ENCODE measurements at places on chromosomes 6 and 20. TPM values are rescaled to one million over a fixed set of nuclear protein-coding genes. Genes with fewer than 3 reads are reported as not detected.

DNA sequence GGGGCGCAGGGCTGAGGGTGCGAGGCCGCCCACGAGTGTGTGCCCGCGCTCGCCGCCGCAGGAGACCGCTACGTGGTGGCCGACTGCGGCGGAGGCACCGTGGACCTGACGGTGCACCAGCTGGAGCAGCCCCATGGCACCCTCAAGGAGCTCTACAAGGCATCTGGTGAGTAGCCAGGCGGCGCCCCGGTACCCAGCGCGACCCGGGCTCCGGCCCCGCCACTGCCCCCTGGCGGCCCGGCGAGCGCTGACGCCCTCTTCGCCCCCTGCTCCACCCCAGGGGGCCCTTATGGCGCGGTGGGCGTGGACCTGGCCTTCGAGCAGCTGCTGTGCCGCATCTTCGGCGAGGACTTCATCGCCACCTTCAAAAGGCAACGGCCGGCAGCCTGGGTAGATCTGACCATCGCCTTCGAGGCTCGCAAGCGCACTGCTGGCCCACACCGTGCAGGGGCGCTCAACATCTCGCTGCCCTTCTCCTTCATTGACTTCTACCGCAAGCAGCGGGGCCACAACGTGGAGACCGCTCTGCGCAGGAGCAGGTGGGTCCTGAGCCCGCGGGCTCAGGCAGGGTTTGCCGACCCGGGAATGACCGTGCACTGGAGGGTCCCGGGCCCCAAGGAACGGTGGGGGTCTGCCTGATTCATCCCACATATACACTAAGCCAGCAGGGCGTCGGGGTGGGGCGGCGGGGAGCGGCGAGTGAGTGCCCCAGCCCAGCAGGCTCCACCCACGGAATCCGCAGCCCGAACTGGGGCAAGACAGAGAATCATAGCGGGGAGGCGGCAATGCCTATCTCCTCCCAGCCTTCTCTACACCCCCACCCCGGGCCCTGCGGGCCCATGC lies 17.4 kb downstream of the HSPA12B start:
- H3K36me3 ChIP-seq = no peaks in the 10 kb centered on the region
- no peak for DNase-seq
- peak overlapping the region; percentile 61 for H3K4me3 ChIP-seq
- H3K4me1 ChIP-seq = peaks cover 3% of the 10 kb centered on the region

DNA sequence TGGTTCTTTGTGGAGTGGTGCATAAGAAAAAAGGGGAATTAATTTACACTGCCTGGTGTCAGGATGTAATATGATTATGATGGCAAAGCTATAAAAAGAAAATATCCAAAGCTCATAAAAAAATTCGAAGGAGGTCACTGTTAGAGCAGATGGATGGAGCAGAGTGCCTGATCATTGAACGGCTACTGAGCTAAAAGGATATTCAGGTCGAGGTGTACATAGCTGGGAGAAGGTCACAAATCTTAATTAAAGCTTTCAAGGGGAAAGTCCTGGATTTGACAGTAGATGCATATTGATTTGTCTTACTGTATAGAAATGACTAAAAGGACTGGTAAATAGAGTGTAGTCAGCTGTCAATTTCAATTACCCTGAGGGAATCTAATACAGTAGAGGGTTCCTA lies 84.4 kb downstream of the PKIB start:
- H3K36me3 ChIP-seq = peaks cover 9% of the 10 kb centered on the region
- DNase-seq = no peak
- no peaks in the 10 kb centered on the region for H3K27me3 ChIP-seq

DNA sequence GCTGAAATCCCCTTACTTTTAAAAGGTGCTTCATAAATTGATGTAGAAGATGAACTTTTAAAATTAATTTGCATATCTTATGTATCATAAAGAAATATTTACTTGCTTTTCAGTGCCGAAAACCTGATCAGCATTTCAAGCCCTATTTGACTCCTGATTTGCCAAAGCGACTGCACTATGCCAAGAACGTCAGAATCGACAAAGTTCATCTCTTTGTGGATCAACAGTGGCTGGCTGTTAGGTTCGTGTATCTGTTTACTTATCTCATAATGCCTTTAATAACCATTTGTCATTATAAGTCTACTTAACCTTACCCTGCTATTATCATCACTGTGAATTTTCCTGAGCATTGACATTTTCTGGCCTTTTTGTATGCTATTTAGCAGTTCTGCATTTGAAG lies 7.8 kb downstream of the OR2A4 start:
- H3K27me3 ChIP-seq = no peaks in the 10 kb centered on the region
- no peaks in the 10 kb centered on the region for H3K4me1 ChIP-seq
- no peak overlapping the region for H3K27ac ChIP-seq
- H3K36me3 ChIP-seq = no peaks in the 10 kb centered on the region

Gene CLPSL1
- not detected for total RNA-seq

DNA sequence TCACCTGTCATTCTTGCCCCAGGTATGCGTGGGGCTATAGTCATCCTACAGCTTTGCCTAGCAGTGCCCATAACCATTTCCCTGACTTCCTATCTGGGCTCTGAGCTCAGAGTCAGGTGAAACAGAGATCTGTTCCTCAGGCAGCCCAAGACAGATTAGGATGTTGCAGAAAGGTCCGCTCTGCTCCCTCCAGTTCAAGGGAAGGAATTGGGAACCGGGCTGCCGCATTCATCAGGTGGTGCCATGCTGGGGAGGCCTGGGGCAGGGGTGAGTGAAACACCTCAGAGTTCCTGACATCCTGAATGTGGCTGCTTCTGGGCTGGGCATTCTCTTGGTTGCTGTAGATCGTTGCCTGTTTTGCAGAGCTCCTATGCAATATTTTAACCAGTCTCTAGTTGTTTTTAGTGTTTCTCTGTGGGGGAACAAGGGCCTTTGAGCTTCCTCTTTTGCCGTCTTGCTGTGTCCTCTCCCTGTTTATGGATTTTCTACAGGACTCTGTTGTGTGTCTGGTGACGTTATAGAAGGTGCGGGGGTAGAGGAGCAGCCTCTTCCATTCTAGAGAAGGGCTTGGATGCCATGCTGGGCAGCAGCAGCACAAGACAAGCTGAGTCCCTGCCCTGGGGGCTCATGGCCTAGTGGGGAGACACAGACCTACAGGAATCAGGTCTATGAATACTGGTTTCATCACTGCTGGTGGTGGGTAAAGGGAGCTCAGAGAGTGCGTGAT lies 9.2 kb downstream of the ENTPD6 start:
- DNase-seq = peak; percentile 34
- H3K4me1 ChIP-seq = peaks cover 20% of the 10 kb centered on the region
- H3K4me3 ChIP-seq = no peak overlapping the region
- no peaks in the 10 kb centered on the region for H3K27me3 ChIP-seq
- H3K27ac ChIP-seq = no peak overlapping the region

GRCh38 chr6:158068893-158069799 lies 87.5 kb downstream of the SYNJ2 start:
- peaks cover 18% of the 10 kb centered on the region for H3K4me1 ChIP-seq
- no peaks in the 10 kb centered on the region for H3K27me3 ChIP-seq
- peak overlapping the region; percentile 35 for H3K4me3 ChIP-seq
- peak overlapping the region; percentile 26 for H3K27ac ChIP-seq
- peaks cover 11% of the 10 kb centered on the region for H3K36me3 ChIP-seq

- H3K4me3 ChIP-seq = no peak overlapping the region
- peaks cover 9% of the 10 kb centered on the region for H3K36me3 ChIP-seq
- H3K27ac ChIP-seq = no peak overlapping the region
- peaks cover 5% of the 10 kb centered on the region for H3K4me1 ChIP-seq
Measured at GRCh38 chr6:318243-318890, 26.1 kb downstream of the DUSP22 start.

Gene UBD
- 24.6 TPM for total RNA-seq

Gene ABHD16B
- not detected for total RNA-seq

Gene ADA
- 7.5 TPM for total RNA-seq

Gene GJA1
- 190 TPM for total RNA-seq

Gene ID4
- total RNA-seq = 90.9 TPM

DNA sequence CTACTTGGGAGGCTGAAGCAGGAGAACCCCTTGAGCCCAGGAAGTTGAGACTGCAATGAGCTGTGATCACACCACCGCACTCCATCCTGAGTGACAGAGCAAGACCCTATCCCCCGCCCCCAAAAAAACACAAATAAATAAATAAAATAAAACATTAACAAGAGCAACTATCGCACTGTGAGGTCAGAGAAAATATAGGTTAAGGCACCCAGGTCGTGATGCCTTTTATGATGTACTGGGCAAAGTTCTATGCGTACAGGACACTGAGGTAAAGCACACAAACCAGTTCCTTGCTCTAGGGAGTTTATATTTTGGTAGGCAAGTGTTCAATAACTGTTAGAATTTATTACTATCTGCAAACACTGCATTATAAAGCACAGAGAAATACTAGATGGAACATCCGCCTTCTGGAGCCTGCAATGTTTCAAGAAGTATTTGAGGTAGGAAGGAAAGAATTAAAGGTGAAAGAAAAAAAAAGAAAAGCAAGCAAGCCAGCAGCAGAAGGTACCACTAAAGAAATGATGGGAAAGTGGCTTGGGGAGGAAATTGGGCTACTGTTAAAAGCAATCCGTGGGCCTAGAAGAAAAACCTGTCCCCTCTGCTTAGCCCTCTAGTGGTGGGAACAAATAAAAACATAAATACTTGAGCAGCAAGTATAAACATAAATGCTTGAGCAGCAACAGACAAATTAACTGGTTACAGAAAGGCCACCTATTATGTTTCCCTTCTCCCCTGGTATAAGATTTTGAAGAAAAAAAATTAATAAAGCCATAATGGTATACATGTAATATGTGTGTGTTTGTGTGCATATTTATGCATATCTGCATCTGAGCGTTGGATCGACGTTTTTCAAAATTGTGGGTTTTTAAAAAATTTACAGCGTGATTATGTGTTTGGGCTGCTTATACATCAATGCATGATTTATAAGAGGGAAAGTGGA lies 128.0 kb downstream of the PHACTR1 start:
- no peak overlapping the region for H3K4me3 ChIP-seq
- no peak overlapping the region for H3K27ac ChIP-seq
- no peak for DNase-seq
- no peaks in the 10 kb centered on the region for H3K27me3 ChIP-seq
- peaks cover 19% of the 10 kb centered on the region for H3K4me1 ChIP-seq

GRCh38 chr6:4370066-4370465 lies 234.7 kb upstream of the ECI2 start:
- no peak overlapping the region for H3K4me3 ChIP-seq
- DNase-seq = no peak
- peaks cover 3% of the 10 kb centered on the region for H3K27me3 ChIP-seq
- H3K27ac ChIP-seq = no peak overlapping the region
- peaks cover 15% of the 10 kb centered on the region for H3K4me1 ChIP-seq

DNA sequence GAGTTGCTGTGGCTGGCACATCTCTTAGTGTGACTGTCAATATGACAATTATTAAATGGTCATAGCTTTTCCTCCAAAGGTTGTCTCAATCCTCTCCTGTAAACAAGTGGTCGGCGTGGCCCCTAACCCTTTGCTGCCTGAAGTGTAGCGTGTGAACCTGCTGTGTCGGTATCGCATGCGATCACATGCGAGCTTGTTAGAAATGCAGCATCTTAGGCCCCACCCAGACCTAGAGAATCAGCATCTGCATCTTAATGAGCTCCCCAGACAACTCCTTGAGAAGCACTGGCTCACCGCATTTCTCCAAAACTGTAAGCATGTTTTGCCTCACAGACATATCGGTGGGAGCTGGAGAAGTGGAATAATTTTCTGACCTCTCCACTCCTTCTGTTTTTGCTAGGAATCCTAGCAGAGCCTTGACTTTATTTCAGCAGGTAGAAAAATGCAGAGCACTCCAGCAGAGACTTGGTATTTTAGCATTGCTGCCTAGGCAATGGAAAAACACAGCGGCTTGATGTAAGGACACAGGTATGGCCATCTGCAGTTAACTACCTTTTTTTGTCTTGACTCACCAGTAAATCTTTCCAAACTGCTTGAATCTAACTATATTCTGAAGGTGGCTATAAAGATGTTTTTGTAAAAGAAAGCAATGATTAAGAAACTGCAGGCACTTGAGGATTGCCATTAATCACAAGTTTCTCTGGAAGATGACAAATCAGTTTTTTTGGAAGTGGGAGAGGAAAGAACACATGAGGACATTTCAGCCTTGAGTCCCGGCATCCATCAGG lies 67.6 kb downstream of the PSMG4 start:
- peaks cover 53% of the 10 kb centered on the region for H3K4me1 ChIP-seq
- H3K27ac ChIP-seq = no peak overlapping the region
- H3K27me3 ChIP-seq = no peaks in the 10 kb centered on the region

GRCh38 chr6:151092591-151092990 lies 147.2 kb upstream of the AKAP12 start:
- DNase-seq = no peak
- peaks cover 50% of the 10 kb centered on the region for H3K4me1 ChIP-seq
- H3K27ac ChIP-seq = no peak overlapping the region
- no peak overlapping the region for H3K4me3 ChIP-seq
- no peaks in the 10 kb centered on the region for H3K27me3 ChIP-seq

DNA sequence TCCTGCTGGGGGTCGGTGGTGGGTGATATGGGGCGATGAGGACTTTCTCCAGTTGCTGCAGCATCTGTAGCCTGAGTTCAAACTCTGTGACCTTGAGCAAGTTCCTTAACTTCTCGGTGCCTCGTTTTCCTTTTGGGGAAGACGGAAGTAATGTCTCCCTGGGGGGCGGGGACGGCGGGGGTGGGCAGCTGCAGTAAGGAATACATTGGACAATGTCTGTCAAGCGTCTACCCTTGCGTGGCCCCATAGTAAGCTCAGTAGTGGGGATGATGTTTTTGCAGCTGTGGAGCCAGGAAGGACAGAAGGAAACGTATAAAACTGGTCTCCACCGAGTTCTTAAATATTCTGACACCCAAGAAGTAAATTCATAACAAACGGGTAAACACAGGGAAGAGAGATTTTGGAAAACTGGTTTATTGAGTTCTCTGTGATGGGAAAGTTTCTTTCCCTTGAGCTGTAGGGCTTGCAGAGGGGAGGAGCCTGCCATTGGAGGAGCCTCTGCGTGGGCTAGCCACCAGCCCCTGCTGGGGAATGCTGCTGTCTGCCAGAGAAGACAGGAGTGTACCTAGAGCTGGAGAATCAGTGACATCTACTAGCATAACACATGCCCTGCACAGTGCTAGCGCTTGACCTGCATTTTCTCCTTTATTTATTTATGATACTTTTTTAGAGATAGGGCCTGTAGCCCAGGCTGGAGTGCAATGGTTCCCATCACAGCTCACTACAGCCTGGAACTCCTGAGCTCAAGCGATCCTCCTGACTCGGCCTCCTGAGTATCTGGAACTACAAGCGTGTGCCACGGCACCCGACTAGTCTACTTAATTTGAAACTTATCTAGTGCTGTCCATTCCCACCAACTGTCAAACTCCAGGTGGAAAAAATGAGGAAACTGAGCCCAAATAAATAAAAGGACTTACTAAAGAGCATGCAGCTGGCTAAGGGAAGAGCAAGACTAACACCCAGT lies 1.2 kb upstream of the ACSS1 start:
- DNase-seq = no peak
- H3K4me1 ChIP-seq = peaks cover 9% of the 10 kb centered on the region
- H3K36me3 ChIP-seq = no peaks in the 10 kb centered on the region
- peak overlapping the region; percentile 63 for H3K27ac ChIP-seq
- peaks cover 58% of the 10 kb centered on the region for H3K27me3 ChIP-seq
- H3K4me3 ChIP-seq = peak overlapping the region; percentile 76

Gene DEF6
- 12.1 TPM for total RNA-seq

Gene IL22RA2
- not detected for total RNA-seq

- DNase-seq = no peak
- peaks cover 8% of the 10 kb centered on the region for H3K4me1 ChIP-seq
- H3K36me3 ChIP-seq = no peaks in the 10 kb centered on the region
- no peaks in the 10 kb centered on the region for H3K27me3 ChIP-seq
- H3K4me3 ChIP-seq = no peak overlapping the region
- no peak overlapping the region for H3K27ac ChIP-seq
Measured at GRCh38 chr20:9258901-9259300, 190.0 kb downstream of the PLCB4 start.

GRCh38 chr6:85464722-85465150 lies 14.9 kb downstream of the NT5E start:
- peaks cover 10% of the 10 kb centered on the region for H3K4me1 ChIP-seq
- peaks cover 12% of the 10 kb centered on the region for H3K27me3 ChIP-seq
- H3K36me3 ChIP-seq = no peaks in the 10 kb centered on the region
- H3K4me3 ChIP-seq = no peak overlapping the region
- no peak for DNase-seq
- no peak overlapping the region for H3K27ac ChIP-seq
